Osteoblast (primary cell): ENCODE measurements at places on chromosomes 3 and 15. TPM values are rescaled to one million over a fixed set of nuclear protein-coding genes. Genes with fewer than 3 reads are reported as not detected.
A peak's percentile ranks its signal among the peaks of the same experiment; 100 is the strongest.

- no peak overlapping the region for H3K27ac ChIP-seq
- H3K27me3 ChIP-seq = no peaks in the 10 kb centered on the region
- no peaks in the 10 kb centered on the region for H3K36me3 ChIP-seq
- no peaks in the 10 kb centered on the region for H3K4me1 ChIP-seq
- DNase-seq = no peak
These were observed 177.0 kb downstream of the CNTN6 start for GRCh38 chr3:1269808-1270207.

GRCh38 chr15:38076786-38077185 lies 142.3 kb downstream of the TMCO5A start:
- DNase-seq = no peak
- peaks cover 23% of the 10 kb centered on the region for H3K4me1 ChIP-seq
- H3K4me3 ChIP-seq = no peak overlapping the region
- H3K27ac ChIP-seq = no peak overlapping the region
- no peaks in the 10 kb centered on the region for H3K36me3 ChIP-seq

DNA sequence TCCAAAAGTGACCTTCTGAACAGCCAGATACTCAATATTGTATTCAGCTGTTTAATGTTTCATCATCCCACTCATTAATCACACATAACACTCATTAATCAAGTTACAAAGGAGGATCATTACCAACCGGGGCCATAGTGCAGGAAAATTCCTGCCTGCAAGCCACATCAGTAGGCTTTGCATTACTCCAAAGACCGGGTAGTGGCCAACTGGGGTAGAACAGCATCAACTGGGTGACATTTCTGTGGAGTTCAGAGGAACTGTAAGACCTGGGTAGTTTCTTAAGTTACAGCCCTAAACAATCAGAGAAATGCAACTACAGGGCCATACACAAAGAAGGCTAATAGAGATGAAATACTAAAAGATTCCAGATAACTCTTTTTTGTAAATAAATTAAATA lies 253.1 kb downstream of the WDR72 start:
- DNase-seq = no peak
- no peak overlapping the region for H3K4me3 ChIP-seq
- H3K27ac ChIP-seq = no peak overlapping the region

- no peak overlapping the region for H3K4me3 ChIP-seq
- no peak for DNase-seq
- no peaks in the 10 kb centered on the region for H3K4me1 ChIP-seq
- H3K27ac ChIP-seq = no peak overlapping the region
- H3K36me3 ChIP-seq = no peaks in the 10 kb centered on the region
These were observed 33.4 kb downstream of the PDZRN3 start for GRCh38 chr3:73591286-73591800.

DNA sequence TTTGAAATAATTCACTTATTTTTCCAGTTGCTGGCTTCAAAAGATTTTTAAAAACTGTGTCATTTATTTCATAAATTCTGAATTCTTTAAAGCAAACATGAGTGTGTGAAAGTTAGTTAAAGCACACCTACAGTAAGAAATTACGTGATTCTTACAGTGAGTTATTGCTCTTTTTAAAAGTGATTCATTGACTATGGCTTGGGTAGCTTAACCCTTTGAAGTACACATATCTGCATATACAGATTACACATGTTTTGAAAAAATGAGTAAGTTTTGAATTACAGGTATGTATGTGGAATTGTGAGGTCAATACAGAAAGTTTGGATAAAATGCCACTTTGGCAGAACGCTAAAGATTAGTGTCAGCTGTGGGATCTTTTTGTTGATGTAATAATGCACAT lies 64.5 kb upstream of the MBNL1 start:
- H3K27ac ChIP-seq = peak overlapping the region; percentile 37
- no peaks in the 10 kb centered on the region for H3K27me3 ChIP-seq
- H3K4me3 ChIP-seq = no peak overlapping the region
- DNase-seq = no peak

KIF23 gene
- total RNA-seq = 8.0 and 8.3 TPM in 2 replicates

ILDR1 gene
- not detected in 2 replicates for total RNA-seq

SENP8 gene
- 2.4 and 2.5 TPM in 2 replicates for total RNA-seq
